IPS DF 6.9 (cell line): ENCODE measurements at places on chromosomes 2 and 18.

GRCh38 chr2:177283906-177284305 lies 19.4 kb upstream of the NFE2L2 start:
- no peak for DNase-seq

DNA sequence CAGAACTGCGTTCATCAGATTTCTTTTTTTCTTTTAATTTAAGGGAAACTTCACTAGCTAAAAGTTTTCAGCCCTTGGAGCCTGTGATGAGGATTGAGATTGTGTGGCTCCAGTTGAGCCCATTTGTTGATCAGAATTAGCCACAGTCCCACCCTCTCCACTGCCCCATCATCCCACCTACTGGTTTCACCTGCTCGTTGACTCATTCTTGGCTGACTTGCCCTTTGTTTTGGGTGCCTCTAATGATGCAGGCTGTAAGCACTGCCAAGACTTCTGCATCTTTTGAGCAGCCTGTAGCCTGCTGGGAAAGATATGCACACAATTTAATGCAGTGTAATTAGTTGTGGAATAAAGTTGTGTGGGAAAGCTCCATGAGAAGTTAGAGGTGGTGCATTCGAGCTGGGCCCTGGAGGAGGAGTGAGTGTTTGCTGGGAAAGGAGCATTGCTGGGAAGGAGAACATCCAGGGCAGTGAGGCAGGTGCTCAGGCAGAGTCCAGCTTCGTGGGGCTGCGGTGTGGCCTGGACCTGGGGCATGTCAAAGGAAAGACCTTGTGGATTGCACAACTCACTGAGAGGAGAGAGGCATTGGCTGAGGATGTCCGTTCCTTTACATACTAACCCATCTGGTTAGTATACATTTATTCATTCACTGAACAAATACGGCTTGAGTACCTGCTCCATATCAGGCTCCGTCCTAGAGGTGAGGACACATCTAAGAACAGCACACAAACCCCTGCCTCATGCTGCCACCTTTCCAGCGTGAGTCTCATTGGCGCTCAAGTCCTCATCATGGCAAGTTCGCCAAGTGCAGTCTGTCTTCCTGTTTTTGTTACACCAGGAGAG lies 18.2 kb downstream of the ASPRV1 start:
- DNase-seq, result no peak

- no peak for DNase-seq
Observed at GRCh38 chr2:240478346-240479110, 43.1 kb downstream of the GPC1 start.

- no peak for DNase-seq
Observed at GRCh38 chr2:190882856-190883582, 2.4 kb downstream of the GLS start.

DNA sequence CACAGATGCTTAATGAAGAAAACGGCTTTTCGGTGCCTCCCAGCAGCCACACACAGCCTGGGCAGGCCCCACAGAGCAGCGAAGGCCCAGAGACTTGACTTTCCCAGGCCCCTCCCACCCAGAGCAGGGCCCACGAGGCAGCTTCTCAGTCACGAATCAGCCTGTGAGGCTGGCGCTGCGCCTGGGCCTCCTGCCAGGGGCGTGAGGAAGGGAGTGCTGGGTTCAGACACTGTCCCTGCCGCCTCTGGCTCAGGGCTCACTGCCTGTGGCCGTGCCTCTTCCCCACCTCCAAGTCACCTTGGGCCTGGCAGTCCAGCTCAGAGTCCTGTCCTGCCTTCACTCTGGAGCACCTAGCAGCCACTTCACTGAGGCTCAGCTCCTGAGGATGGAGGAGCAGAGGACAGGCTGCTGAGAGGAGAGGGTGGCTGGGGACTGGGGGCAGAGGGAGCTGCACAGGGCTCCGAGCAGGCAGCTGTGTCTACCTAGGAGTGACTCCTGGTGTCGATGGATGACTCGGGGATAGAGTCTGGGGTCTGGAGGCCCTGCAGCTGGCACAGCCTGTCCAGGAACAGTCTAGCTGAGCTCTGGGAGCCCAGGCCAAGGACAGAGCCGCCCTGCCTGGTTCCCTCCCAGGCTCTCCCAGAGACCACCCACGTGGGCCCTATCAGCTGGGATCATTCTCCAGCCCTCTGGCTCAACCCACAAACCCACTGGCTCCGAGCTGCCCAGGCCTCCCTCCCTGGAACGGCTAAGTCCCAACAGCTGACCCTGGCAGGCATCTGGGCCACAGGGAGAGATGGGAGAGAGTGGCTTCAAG lies 36.4 kb upstream of the FOSL2 start:
- no peak for DNase-seq

- no peak for DNase-seq
Observed at GRCh38 chr2:18200771-18201170, 322.3 kb downstream of the KCNS3 start.
